D341Med (cell line): ENCODE measurements at places on chromosomes 12 and 14.

DNA sequence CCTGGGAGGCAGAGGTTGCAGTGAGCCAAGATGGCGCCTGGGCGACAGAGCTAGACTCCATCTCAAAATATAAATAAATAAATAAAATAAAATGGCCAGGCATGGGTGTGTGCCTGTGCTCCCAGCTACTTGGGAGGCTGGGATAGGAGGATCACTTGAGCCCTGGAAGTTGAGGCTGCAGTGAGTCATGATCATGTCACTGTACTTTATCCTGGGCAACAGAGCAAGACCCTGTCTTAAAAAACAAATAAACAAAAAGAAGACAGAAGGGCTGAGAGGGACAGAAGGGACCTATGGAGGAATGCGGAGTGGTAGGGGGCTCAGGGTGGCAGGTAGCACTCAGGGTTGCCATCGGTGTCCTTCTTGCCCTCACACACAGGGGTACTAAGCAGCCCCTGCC is 40.8 kb downstream of the PRPF40B start:
- DNase-seq = no peak

DNA sequence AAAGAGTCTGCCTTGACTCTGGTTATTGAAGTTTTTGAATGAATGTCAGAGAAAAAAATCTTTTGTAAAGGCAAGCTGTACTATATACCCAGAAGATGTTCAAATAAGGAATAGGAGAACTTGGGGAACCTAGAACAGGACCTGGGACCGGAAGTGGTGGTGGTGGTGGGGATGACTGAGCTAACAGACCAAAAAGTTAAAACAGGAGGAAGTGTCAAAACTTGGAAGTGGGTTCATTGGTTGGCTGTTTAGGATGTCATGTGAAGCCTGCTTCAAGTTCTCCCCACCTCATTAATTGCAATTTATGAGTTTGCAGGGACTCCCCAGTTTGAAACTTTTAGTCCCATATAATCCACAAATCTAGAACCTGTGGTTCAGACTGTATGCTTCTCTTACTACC is 26.2 kb downstream of the PLXNC1 start:
- DNase-seq = no peak

DNA sequence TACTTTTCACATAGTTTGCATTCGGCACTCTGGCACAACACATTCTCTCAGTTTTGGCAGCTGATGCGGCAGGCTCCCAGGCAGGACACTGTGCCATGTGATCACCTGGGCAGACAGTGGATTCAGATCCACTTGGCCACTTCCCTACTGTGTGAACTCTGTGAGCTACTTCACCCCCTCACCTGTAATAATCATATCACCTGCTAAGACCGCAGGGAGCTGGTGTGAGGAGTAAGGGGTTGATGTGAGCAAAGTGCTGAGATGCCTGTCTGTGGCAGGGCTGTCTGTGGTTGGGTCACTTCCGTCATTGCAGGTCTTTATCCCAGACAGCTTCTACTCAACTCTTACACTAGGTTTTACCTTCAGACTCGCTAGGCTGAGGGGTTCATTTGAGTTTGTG is 50.4 kb upstream of the AMN start:
- DNase-seq = no peak

DNA sequence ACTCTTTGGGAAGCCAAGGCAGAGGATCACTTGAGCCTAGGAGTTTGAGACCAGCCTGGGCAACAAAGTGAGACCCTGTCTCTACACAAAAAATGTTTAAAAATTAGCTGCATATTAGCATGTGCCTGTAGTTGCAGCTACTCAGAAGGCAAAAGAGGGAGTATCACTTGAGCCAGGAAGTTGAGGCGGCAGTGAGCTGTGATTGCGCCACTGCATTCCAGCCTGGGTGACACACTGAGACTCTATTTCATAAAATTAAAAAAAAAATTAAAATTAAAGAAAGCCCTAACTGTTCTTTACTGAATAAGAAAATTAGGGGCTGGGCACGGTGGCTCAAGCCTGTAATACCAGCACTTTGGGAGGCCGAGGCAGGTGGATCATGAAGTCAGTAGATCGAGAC is 27.0 kb downstream of the SENP1 start:
- DNase-seq = no peak

GRCh38 chr14:76753541-76754198 is 7.6 kb upstream of the VASH1 start:
- peak; percentile 6 for DNase-seq

DNA sequence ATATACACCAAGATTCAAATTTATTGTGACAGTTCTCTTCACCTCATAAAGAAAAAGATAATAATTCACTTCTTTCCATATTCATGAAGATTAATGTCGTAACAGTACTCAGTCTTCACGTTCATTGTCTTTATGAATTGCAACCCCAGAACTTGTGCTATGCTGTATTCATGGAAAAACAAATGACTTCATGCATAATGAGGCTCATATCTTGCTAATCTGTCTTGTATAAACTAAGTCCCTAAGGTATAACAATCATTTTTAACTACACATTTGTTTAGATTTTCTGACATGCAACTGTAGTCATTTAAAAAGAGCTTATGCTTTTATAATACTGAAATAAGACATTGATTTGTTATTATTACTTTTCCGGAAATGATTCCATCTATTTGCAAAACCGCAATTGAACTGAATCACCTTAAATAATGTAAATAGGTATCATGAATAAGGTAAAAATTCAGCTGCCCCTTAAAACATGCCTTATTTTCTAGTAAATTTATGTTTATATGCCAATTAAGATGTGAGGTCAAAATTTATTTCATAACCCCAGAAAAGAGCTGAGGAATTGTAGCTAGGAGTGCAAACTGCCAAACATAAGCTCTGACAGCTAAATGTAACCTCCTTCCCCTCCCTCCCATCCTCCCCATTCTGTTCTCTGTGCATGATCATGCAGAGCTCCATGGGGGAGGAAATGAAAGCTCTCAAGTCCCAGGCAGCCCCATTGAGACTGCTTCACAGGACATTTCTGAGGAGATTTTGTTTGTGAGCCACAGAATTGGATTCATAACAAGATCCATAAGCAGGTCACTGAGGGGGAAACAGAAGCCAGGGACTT is 301.6 kb downstream of the ATP23 start:
- no peak for DNase-seq

GRCh38 chr14:85487215-85487614 is 42.7 kb upstream of the FLRT2 start:
- no peak for DNase-seq

DNA sequence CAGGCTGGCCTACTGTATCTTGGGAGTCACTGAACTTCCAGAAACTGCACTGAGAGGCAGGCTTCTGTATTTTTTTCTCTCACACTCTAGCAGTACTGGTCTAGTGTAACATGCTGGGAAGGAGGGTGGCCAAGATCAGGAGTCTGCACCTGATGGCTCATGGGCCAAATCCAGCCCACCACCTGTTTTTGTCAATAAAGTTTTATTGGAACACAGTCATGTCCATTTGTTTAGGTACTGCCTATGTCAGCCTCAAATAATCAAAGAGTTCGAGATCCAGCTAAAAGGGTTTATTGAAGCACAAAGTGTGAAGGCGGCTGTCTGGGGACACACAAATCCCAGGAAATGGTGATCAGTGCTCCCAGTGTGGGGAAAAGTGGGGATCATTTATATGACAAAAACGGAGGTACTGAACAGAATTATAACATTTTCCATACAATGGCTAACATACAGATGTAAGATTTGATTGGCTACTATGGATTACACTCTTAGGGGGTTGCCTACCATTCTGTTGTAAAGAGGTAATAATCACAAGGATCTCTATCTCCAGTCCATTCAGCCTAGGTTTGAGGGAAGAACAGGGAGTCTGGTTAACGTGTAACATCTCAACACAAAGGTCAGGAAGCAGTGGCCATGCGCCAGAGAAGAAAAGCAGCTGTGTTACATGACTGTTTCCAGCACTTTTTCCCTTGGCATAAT is 12.9 kb downstream of the USP30 start:
- DNase-seq = no peak

- DNase-seq = no peak
Measured at GRCh38 chr12:105977652-105978051, 161.1 kb downstream of the NUAK1 start.

- no peak for DNase-seq
Measured at GRCh38 chr14:101233391-101233790, 327.9 kb upstream of the DIO3 start.

DNA sequence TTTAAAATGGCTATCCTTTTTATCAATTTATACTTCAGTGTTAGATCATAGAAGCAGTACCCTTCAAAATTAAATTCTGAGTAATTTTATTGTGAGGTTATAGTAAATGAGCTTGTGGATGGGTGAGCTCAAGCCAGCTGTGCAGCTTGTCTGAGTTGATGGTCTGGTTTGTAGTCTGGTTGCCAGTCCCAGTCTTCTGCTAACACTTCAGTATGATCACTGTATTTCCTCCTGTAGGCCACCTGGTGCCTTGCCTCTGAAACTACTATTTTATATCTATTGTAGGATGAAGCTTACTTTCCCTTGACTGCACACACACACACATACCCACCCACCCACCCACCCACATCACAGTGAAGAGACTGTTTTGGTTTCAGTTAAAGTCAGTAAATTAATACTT is 496.4 kb downstream of the PCNX1 start:
- peak; percentile 27 for DNase-seq

GRCh38 chr12:64568298-64568697 is 42.0 kb upstream of the RASSF3 start:
- no peak for DNase-seq

- DNase-seq = no peak
Measured at GRCh38 chr14:72852194-72852593, 41.7 kb downstream of the DPF3 start.

- DNase-seq = no peak
Measured at GRCh38 chr12:61916831-61917230, 343.4 kb upstream of the USP15 start.

GRCh38 chr12:110766311-110767154 is 23.8 kb upstream of the PPP1CC start:
- no peak for DNase-seq

- no peak for DNase-seq
Measured at GRCh38 chr14:41397926-41398325, 208.8 kb upstream of the LRFN5 start.

DNA sequence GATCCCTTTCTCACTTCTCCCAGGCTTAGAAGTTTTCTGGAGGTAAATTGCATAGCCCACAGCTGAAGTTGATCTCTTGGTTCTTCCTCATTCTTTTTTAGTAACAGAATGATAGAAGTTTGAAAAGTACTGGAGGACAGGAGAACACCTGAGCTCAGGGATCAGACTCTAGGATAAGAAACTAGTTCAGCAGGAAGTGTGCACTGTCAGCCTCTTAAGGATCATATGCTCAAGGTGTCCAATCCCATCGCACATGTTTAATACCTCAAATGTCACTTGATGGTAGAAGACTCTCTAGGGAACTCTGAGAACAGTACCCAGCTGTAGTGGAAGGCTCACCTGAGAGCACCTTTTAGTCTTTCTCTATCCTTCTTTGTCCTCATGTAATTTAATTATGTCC is 14.7 kb upstream of the LIMA1 start:
- DNase-seq = no peak

DNA sequence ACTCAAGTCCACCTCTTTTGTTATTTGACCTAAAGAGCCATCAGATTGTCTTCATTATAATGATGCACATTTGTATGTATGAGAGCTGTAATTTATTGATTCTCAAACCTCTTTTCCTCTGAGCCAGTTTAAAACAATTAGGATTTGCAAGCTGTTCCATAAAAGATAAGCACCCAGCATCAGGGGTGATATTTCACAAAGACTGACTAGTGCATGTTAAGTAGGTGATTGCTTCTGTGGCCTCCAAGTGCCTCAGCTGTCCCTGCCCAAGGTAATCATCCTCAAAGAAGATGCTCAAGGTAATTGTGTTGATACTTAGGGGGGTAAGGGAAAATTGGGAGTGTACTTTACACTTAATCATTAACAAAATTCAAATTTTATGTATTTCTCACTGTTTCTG is 18.2 kb downstream of the CEP128 start:
- DNase-seq = peak; percentile 37

DNA sequence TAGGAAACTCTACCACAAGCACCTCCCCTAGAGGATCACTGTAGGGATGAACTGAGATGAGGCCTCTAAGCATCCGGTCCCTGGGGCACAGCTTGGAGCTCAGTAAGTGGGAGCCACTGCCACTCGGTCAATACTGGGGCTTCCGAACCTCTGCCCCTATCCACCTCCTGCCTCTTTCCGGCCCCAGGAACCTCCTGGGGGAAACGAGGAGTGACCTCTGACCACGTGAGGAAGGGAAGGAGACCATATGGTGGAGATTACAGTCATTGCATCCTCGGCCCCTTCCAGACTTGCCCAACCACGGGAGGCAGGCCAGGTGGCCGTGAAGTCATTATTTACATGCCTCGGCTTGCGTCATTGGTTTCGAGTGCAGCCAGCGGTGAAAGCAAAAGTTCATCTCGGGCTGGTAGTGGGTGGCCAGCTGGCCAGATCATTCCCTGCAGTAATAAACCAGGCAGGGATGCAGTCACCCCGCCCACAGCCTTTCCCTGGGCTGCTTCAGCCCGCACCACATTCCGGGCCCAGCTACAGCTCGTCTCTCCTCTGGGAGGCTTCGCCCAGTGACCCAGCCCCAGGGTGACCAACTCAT is 65.4 kb downstream of the C14orf132 start:
- DNase-seq = no peak

- no peak for DNase-seq
Measured at GRCh38 chr14:63854330-63854729, 1.5 kb downstream of the SYNE2 start.

- DNase-seq = no peak
Measured at GRCh38 chr14:29558516-29558915, 369.1 kb downstream of the PRKD1 start.

GRCh38 chr12:45336762-45337596 is 121.1 kb downstream of the ANO6 start:
- DNase-seq = no peak

DNA sequence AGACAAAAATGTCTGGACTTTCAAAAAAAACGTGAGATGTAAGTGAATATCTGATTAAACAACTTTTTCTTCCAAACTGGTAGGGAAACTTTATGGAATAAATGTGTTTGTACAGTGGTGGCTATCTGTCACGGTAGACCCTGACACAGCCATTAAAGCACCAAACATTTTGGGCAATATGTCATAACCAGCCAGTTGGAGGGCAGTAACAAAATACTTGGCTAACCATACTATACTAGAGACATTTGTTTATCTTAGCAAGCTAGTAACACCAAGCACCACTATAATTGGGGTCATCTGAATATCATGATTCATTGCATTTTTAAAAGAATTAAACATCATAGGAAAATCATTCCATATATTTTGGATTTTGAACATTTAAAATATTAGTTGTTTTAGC is 6.0 kb upstream of the MYF6 start:
- DNase-seq = no peak
